Activated CD4-positive, alpha-beta memory T cell treated with anti-CD3 and anti-CD28 coated beads, Interleukin-2, amount 10 ng/mL, durations not matched to agents 7 days and 5 days (primary cell): ENCODE measurements at places on chromosomes 12 and 14. TPM values are rescaled to one million over a fixed set of nuclear protein-coding genes. Genes with fewer than 3 reads are reported as not detected.

The SDR9C7 gene
- total RNA-seq = not detected

DNA sequence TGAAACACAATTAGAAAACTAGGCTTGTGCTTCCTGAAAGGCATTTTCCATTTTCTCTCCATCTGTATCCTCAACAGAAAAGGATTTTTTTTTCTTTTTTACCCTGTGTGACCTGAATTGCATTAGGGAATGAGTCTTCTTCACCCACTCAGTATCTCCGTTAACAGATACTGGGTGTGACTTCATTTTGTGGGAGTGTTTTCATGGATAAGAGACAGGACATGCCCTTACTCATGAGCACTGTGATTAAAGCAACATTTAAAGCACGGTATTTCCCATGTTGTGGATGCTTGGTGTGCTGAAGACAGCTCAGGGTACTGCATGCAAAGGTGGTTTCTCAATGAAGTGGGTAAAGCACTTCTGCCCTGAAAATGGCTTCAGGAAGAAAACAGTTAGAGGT lies 1397.3 kb upstream of the TMEM132C start:
- no peak for DNase-seq

DNA sequence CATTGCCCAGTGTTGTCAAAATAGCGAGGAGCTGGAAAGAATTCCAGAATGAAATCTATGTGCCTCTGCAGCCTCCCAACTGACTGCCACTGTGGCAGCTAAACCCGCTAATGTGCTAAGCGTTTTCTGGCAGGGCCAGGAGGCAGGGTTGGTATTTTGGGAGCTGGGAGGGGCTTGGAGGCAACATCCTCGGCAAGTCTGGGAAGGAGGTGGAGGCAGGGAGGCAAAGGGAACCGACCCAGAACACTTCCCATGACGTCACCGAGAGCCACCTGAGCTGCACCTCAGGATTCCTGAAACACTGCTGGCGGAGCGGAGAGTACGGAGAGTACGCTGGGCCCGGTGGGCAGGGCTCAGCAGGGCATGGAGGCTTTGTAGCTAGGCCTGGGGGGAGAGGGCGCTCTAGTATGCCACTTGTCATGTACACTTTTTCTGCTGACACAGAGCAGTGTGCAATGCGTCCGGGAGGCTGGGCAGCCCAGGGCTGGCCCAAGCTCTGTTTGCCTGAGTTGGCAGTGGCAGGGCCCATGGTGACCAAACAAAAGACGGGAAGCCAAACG lies 81.5 kb downstream of the DPF3 start:
- DNase-seq = no peak

The RERGL gene
- total RNA-seq = not detected

GRCh38 chr14:81211844-81212243 lies 8.9 kb downstream of the GTF2A1 start:
- DNase-seq = peak; percentile 32

DNA sequence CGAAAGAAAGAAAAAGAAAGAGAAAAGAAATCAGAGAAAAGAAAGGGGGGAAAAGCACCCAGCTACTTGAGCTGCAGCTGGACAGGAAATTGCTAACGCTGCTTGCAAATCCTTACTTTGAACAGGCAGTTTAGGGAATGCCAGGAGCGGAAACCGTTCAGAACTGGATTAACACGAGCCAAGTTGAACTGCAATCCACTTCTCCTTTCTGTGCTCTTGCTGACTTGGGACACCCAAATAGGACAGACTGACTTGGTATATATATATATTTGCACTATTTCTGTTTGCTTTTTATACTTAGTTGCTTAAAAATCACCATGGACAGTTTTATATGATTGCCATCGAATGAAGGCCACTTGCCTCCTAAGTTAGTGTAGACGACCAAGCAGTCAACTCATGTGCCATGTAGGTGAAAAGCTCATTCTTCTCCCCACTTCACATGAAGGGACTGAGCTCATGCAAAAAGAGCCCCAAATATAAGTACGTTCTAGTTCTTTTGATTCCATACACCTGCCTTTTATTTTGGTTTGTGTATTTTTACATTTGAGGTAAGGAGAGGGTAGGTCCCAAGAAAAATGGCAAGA lies 5.5 kb downstream of the DUSP6 start:
- DNase-seq = no peak

- DNase-seq = no peak
Observed at GRCh38 chr12:117985182-117985581, 16.4 kb upstream of the KSR2 start.

The OR6C65 gene
- total RNA-seq = not detected

DNA sequence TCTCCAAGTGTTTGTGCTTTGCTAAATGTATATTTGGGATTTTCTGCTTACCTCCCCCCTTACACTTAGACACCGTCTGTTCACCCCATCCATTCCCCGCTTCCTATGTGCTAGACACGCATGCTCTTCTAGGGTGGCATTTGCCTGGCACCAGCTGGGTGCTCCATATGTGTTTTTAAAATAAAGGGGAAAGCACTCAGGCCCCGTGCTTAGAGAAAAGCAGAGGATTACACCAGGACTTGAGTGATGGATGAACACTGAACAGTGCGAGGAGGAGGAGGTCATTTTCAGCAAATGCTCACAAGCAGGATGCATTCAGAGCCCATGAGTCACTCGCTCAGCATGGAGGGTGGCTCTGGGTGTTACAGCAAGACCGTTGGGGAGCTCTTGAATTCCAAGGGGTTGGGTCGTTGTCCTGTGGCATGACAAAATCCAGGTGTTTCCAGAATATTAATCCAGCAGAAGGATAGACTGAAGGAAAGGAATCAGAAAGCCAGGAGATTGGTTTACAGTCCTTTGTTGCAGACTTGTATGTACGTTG lies 2.9 kb upstream of the BDKRB1 start:
- no peak for DNase-seq

- no peak for DNase-seq
Observed at GRCh38 chr14:81235096-81235495, 14.3 kb upstream of the GTF2A1 start.

- DNase-seq = no peak
Observed at GRCh38 chr12:49645146-49646039, 22.0 kb downstream of the PRPF40B start.

The GLT1D1 gene
- not detected for total RNA-seq

DNA sequence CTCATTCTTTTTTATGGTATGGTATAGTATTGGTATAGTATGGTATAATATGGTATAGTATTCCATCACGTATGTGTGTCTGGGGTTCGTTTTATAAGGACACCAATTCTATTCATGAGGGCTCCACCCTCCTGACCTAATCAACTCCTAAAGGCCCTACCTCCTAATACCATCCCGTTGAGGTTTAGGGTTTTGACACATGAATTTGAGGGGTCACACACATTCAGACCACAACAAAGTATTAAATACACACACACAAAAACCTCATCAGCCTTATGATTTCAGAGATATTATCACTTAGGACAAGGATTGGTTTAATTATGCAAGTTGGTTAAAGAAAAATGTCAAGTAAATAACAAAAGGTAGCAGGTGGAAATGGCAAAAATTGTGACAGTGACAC lies 54.1 kb upstream of the CHST11 start:
- DNase-seq = no peak

The GPRC5A gene
- total RNA-seq = 0.03 TPM

GRCh38 chr12:56775638-56776037 lies 12.5 kb downstream of the HSD17B6 start:
- no peak for DNase-seq

DNA sequence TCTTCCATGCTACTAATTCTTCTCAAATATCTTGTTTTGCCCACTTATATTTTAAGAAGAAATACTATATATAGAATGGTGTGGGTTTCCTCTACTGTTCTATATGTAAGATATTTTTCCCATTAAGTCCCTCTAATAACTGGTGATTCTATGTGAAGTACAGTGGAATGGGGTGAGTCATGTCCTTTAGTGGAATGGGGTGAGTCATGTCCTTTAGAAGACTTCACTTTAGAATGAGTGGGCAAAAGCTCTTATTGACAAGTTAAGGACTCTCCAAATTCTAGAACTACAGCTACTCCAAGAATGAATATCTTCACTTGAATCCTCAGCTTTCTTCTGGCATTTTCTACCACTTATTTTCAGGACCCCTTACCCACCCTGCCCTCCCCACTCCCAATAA lies 349.9 kb downstream of the ETNK1 start:
- DNase-seq = no peak

The REP15 gene
- not detected for total RNA-seq

- peak; percentile 45 for DNase-seq
Observed at GRCh38 chr14:21068521-21069387, 1.4 kb upstream of the ARHGEF40 start.
